ENCODE measurements at places on chromosomes 6 and 20.

- DNase-seq: no peak
Observed at GRCh38 chr6:71034563-71035345, 77.9 kb upstream of the B3GAT2 start.

DNA sequence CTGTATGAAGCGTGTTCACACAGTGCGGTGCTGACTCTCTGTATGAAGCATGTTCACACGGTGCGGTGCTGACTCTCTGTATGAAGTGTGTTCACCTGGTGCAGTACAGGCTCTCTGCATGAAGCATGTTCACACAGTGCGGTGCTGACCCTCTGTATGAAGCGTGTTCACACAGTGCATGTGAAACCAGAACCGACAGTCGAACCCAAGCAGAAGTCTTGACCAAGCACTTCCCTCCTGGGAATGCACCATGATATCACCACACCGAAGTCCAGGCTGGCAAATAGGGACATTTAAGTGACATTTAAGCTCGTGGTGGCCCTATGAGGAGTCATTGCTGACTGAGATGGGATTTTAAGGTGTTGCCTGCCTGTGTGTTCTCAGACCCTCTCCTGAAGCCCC, 11.3 kb upstream of the SERPINB1 start:
- DNase-seq: no peak

GRCh38 chr6:29527126-29527525, 32.4 kb downstream of the UBD start:
- DNase-seq: no peak

DNA sequence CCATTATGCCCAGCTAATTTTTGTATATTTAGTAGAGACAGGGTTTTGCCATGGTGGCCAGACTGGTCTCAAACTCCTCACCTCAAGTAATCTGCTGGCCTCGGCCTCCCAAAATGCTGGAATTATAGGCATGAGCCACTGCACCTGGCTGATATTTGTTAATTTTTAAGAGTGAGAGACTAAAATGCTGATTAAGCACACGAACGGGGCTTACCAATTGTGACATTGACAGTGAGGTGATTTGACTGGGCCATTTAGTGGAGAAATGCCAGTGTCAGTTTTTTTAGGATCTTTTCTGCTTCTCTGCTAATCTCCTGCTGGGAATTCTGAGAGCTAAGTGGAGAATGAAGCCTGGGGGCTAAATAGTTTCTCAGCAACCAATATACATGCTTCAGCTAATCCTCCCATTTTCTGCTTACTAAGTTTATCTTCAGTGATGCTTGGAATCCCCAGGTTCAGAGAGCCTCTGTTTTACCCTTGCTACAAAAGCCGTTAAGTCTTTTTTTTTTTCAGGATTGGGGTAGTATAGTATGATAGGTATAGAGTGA, 9.8 kb upstream of the DEFB123 start:
- no peak for DNase-seq

GRCh38 chr6:106253731-106254130, 71.8 kb downstream of the ATG5 start:
- DNase-seq: no peak

DNA sequence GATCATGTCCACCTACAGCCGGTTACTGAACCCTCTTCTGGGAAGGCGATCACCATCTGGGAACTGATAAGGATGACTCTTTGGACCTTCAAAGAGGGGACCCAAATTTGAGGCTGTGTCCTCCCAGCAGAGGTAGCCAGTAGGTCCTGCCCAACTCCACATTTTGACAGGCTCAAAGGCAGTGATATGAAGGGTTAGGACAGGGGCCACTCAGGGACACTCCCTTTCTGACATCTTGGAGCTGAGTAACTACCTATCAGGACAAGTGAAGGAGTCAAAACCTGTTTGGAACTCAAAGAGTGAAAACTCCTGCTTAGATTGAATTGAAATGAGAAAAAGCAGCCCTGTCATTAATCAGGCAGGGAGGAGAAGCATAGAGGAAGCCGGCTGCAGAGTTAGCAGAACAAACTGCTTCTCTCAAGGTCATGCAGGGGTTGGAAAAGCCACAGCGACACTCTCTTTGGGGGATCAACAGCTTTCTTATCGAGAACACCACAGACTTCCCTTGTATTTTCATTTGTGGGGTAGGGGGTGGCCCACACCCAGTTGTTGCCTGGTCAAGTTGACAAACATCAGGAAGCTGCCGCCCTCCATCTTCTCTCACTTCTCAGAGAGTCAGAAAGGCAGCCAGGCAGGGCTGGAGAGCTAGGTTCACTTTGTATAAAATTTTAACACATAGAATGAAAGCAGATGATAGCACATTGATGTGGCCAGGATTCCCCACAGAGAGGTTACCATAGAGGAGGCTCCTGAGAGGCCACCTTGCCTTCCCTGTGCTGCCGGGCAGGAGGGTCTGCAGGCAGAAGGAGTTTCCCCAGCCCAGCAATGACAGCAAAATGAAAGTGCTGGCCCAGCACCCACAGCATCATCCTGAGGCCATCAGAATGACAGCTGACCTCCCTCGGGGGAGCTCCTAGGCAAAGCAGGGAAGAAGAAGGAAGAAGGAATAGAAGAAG, 47.6 kb downstream of the AGPAT4 start:
- DNase-seq: no peak

DNA sequence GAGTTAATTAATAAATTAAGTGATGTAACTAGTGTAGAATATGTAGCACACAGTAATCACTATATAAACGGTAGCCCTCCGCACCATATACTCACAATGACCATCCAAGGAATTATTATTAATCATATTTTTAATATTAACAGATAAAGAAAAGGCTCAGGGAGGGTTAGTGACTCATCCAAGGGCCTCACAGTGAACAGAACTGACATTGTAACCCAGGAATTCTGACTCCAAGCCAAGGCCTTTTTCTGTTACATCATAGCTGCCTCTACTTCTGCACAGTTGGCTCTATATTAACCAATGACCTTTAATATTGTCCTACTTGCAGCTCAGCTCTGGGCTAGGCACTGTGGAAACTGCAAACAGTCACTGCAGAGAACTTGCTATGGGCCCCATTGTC, 117.5 kb upstream of the SIRPG start:
- no peak for DNase-seq

DNA sequence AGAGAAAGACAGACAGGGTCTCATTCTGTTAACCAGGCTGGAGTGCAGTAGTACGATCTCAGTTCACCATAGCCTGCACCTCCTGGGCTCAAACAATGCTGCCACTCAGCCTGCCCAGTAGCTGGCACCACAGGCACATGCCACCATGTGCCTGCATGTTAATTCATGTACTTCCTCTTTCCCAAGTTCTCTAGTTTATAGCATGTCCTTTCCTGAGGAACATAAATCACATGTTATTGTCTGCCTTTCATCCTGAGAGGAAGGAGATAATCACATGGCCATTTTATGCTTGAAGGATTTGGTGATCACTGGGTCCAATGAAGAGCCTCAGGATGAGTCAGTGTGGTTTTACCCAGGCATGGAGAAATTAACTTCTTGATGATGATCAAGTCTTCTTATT, 47.9 kb downstream of the COL11A2 start:
- no peak for DNase-seq

DNA sequence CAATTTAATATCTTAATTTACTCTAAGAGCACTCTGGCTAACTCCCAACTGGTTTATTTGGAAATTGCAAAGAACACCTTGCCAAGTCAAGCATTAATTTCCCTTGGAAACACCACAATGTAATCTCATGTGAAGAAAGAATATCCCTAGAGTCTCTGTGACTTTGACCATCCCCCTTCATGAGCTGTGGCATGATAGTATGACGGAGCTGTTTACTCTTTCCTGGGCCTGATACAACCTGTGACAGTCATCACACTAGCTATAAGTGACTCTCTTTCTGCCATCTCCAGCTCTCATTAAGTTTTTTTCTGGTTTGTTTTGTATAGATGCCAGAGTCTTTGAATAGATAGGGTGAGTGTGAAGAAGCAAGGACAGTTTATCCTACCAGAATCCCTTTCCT, 470.3 kb upstream of the JARID2 start:
- no peak for DNase-seq

DNA sequence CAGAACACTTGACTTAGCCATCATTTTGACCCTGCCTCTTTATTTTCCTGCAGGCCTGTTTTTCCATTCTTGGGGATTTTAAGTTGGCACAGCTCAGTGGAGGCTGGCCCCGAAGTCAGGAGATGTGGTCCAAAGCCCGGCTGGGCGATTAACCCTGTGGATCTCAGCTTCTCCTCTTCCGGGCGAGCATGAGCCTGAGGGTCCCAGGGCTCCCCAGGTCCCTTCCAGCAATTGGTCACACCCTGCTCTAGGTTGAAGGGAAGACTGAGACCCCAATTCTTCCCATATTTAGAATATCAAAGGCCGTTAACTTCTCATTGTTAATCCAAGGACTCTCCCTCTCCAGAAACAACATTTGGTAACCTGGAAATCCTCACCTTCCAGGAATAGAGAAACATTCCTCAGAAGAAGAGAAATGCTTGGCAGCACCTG, 2.3 kb downstream of the THBS2 start:
- DNase-seq: no peak

DNA sequence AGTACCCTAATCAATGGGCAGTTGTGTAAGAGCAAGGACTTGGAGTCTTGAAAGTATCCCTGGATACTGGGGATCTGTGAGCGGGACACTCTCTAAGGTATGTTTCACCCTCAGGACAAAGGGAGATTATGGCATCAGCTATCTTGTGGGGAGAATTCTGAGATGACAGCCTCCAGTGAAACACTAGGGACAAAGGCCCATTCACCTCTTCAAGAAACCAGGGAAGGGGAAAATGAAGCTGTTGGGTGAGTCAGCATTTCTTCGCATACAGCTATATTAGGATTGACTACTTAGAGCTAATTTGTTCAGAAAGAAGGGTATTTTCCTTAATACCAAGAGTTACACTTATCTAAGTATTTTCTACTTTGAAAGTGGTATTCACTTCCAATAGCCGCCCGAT, 35.9 kb downstream of the OPN5 start:
- no peak for DNase-seq

DNA sequence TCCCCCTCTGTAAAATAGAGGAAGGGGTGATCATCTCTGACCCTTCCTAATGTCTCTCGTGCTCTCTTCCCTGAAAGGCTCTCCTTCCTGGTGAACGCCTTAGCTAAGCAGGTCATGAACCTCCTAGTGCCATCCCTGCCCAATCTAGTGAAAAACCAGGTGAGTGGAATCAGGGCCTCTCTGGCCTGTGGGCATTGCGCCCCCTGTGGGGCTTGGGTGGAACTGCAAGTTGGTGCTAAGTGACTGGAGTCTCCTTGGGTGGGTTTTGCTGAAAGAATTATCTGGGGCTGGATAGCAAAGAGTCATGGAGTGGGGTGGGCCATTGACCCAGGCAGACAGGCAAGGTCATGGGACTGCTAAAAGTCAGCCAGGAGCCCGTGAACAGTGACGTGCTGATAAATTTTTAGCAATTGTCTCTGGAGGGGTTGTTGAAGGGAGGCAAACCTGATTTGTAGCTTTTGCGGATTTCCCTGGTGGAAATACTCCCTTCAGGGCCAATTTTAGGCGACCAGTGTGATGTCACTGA, 8.9 kb downstream of the BPIFB1 start:
- no peak for DNase-seq

DNA sequence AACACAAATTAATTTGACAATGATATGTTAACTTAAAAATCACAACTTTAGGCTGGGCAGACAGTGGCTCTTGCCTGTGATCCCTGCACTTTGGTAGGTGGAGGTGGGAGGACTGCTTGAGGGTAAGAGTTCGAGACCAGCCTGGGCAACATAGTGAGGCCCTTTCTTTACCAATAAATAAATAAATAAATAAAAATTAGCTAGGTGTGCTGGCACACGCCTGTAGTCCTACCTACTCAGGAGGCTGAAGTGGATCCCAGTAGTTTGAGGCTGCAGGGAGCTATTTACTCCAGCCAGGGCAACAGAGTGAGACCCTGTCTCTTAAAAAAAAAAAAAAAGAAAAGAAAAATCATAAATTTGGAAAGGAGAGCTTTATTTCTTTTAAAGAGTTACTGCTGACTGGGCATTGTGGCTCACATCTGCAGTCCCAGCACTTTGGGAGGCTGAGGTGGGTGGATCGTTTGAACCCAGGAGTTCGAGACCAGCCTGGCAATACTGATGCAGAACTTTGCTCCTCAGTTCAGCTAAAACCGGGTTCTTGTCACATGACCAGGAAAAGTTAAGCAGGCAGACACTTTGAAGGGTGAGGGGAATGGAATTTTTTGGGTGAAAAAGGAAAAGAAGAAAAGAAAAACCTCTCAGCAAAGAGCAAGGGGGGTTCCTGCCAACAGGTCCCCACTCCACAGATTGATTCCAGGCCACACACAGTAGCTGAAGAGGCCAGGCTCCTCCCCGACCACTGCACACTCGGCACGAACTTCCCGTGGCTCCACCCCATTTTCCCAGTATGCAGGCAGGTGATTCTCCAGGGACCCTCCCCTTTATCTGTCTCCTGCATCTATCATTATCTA, 44.0 kb upstream of the DDR1 start:
- DNase-seq: no peak

GRCh38 chr6:18507561-18507960, 120.4 kb downstream of the RNF144B start:
- peak; percentile 32 for DNase-seq

DNA sequence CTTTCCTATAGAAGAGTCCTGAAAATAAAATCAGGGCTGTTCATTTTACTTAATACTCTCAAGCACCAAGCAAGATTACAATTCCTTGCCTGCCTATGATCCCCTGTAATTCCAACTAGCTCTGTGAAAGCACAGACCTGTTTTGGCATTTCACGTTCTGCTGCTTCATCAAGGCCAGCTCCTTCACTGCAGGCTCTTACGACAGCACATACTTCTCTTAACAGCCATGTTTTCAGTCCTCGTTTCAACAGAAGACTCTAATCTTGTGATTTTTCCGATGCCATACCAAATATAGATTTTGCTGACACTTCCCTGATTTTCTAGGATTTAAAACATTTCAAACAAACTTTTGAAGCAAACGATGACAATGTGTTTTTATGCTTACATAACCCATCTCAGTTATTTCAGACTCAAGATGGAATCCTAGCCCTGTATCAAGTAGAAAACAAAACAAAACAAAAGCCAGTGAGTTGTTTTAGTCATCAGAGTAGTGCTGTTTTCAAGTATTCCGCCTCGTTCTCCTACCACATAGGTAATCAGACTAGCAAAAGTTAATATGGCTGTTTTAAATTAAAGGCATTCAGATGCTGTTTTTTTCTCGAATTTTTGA, 616.5 kb upstream of the CITED2 start:
- DNase-seq: no peak

GRCh38 chr6:157806131-157806855, 16.8 kb upstream of the SNX9 start:
- no peak for DNase-seq

GRCh38 chr20:55882286-55882685, 123.0 kb downstream of the CBLN4 start:
- no peak for DNase-seq

- no peak for DNase-seq
Observed at GRCh38 chr6:21994821-21995220, 302.0 kb downstream of the PRL start.

DNA sequence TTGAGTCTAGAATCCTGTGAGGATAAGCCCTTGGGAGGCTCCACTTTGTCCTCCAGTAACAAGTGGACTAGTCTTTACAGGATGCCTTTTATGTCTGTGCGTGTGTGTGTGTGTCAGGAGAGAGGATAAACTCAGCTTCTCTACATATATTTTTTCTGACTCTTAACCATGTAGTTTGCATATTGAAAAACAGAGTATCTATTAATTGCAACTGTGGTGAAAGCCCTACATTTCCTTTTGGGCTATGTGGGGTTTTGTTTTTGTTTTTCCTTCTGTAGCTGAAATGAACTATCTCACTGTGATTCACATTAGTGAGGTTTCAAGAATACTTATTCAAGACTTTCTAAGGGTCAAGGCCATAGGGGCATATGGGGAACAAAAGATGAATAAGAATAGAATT, 17.7 kb downstream of the TPBG start:
- DNase-seq: no peak

- no peak for DNase-seq
Observed at GRCh38 chr20:13684566-13685222, 46.0 kb upstream of the TASP1 start.

All from fibroblast of the conjunctiva (primary cell).